ENCODE measurements at places on chromosomes 1 and 21.
A peak's percentile ranks its signal among the peaks of the same experiment; 100 is the strongest.

DNA sequence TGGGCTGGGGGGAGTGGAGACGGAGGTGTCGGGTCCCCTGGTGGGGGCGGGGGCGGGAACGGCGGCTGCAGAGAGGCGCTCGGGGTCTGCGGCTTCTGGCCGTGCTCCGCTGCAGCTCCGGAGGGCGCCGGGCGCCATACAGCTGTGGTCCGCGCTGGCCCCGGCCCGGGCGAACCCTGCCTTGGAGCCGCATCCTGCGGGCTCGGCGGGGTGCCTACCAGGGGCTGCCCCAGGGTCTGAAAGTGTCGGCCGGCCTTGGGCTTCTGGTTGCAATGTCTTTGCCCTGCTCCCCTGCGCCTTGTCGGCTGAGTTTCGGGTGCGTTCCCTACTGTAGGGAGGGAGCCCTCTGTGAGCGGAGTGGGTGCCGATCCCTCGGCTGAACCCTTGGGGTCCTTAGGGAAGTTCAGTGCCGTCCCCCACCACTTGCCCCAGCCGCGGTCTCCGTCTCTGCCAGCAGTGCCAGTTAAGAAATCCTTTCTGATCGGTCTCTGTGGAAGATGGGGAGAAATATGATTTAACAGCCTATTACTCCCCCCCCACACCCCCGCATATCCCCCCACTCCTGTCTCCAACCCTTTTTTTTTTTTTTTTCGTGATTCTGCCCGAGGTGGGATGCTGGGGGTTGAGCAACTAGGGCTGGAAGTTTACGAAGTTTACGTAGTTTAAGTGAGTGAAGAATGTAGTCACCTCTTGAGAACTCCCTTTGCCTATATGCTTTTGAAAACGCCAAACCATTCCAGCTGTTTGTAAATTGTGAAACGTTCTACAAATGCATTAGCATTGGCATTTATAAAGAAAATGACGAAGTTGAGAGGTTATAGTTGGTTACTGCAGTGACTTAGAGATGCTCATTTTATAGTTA lies 588 bp downstream of the NEXN start:
- peak; percentile 34 for DNase-seq

GRCh38 chr1:166947398-166948043 lies 27.8 kb downstream of the ILDR2 start:
- DNase-seq: peak; percentile 24

DNA sequence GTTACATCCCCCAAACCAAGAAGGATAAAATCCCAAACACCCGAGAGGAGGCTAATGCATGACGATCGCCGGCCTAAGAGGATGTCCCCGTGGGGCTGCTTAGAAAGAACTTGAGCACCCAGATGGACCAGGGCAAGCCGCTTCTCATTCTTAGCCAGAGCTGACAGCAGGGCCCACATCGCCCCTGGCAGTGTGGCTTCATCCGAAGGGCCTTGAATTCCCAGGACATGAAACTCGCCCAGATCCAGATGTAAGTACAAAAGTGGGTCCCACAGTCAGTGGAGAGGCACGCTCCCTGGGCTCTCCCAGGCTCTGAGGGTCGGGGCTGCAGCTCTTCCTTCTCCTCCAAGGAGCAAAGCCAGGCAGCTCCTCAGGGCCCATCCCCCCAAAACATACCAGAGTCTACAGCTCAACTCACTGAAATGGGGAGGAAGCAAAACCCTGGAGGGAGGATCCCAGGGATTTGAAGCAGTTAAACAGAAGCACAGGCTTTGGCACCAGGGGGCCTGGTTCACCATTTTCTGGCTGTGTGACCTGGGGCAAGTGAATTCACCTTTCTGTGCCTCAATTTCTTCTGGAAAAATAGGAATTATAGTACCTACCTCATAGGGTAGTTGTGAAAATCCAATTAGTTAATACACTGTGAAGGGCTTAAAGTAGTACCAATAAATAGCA lies 85.6 kb downstream of the MAN1C1 start:
- DNase-seq: no peak

GRCh38 chr1:198809247-198809646 lies 170.4 kb downstream of the PTPRC start:
- no peak for DNase-seq

GRCh38 chr21:28345934-28346333 lies 646.7 kb downstream of the LTN1 start:
- no peak for DNase-seq

GRCh38 chr1:43241413-43241836 lies 28.4 kb upstream of the TMEM125 start:
- DNase-seq: no peak

GRCh38 chr1:198169672-198170071 lies 12.9 kb downstream of the NEK7 start:
- no peak for DNase-seq

DNA sequence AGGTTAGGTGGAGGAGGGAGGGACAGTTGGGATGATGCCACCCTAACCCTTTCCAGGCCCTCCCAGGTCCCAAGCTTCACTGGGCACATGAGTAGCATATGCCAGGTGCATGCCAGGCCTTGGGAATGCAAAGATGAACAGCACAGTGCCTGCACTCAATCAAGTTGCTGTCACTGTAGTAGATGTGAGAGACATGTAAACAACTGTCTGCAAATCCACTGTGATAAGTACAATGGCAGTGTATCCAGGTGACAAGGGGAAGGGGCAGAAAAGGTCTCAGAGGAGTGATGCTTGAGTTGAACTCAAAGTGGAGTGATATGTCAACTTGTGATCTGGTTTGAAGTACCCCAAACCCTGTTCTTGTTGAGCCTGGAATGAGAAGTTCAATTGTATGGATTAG lies 49.5 kb upstream of the LRRN2 start:
- DNase-seq: no peak

DNA sequence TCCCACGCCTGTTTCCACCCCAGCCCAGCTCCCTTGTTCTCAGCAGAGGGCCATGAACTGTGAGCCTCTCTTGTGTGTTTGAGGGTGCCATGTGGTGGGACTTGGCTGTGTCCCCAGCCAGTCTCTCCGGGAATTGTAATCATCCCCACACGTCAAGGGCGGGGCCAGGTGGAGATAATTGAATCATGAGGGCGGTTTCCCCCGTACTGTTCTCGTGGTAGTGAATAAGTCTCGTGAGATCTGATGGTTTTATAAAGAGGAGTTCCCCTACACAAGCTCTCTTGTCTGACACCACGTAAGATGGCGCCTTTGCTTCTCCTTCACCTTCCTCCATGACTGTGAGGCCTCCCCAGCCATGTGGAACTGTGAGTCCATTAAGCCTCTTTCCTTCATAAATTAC lies 57.2 kb upstream of the COL6A2 start:
- DNase-seq: no peak

DNA sequence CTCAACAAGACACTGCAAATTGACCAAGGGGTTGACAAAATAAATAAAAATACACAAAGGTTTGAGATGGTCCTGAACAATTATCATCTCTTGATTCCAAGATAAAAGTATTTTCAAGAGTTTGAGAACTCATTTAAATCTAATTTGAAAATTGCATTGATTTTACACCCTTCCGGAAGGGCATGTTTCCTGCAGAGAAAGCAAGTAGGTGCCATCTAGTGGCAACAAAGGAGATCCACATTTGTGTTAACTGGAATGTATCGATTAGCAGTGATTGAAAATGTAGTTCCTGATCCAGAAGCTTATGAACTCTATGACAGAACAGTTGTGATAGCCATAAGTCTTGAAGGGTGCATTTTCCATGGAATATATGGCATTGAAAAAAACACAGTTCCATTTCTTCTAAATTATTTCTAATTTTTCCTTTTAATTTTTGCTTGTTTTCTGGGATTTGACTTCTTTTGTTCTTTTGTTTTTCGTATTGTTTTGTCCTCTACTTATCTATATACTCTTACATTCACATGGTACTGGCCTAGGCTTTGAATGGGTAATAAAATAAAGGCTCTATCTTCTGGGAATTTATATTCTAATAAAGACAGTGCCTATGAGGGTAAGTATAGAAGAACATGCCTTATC lies 143.7 kb downstream of the DNM3 start:
- peak; percentile 62 for DNase-seq

GRCh38 chr1:58528518-58528917 lies 18.0 kb downstream of the OMA1 start:
- no peak for DNase-seq

GRCh38 chr1:237748171-237748960 lies 142.4 kb downstream of the ZP4 start:
- DNase-seq: no peak

DNA sequence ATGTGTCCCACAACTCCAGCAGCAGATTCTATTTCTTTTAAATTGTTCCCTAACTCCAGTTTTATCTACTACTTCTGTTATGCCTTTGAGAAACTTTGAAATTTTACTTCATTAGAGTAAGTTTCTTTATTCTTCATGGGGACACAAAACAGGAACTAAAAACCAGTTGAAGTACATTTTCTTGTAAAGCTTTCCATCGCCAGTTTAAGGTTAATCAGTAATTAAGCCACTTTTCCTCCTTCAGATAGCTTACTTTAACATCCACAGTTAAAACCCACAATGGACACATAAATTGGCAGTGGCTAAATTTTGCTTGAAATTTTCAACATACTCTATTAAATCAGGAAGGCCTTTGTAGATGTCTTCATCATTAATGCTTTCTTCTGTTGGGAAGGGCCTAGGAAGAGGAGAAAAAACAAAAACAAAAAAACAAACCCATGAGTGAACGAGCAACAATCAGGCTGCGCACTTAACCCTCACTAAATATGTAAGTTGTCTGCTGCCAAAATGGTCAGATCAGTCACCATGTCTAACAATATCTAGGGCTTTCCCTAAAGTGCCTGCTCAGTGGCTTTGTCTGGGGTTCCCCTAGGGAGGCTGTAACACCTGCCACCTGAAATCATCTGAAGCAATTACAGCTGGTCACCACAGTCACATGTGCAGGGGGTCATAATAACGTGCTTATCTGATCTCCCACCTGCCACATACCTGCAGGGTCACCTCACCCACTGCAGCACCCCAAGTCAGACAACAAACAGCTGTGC lies 187.9 kb downstream of the VAV3 start:
- DNase-seq: no peak

DNA sequence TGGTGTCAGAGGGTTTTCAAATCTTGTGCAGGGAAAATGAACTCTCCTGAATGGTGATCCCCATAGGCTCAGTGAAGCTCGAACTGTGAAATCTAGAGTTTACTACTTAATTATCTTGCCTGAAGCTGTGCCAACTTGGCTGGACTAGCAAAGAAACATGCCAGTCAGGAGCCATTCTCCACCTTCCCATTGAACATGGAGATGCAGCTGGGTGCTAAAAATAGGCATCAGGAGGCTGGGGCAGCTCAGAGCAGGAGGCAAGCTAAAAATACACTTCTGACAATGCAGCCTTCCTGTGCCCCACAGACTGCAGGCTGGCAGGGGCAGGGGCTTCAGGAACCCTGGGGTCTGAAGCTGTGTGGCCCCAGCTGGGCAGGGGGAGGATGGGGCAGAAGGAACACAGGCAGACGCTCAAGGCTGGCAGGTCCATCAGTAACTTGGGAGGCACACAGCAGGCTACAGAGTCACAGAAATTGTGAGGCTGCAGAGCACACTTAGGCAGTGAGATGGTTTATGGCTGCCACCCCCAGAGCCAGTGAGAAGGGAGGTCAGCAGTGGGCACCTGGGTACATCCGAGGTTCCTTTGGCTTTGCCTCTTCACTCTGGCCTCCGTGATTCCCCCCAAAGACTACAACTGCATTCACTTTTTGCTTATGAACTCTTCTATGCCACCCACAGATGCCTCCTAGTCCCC lies 155.4 kb upstream of the KCND3 start:
- peak; percentile 62 for DNase-seq

- peak; percentile 35 for DNase-seq
Observed at GRCh38 chr1:109621379-109622136, 1.9 kb downstream of the AMPD2 start.

DNA sequence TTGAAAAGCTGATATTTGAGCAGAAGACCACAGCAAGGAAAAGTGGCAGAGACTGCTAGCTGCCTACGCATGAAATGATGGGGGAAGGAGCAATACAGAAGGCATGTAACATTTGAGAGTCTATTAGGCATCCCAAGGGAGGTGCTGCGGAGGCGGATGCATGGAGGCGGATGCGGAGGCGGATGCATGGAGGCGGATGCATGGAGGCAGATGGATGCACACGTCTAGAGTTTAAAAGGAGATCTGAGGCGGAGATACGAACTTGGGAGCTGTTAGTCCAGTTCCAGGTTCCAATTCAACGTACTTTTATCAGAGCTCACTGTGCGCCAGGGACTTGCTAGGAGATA lies 744 bp upstream of the DDX20 start:
- DNase-seq: no peak

- DNase-seq: no peak
Observed at GRCh38 chr1:107871687-107872395, 93.1 kb downstream of the VAV3 start.

- DNase-seq: no peak
Observed at GRCh38 chr1:193339401-193339800, 153.0 kb upstream of the B3GALT2 start.

GRCh38 chr1:175963740-175964139 lies 220.3 kb upstream of the TNR start:
- DNase-seq: no peak

DNA sequence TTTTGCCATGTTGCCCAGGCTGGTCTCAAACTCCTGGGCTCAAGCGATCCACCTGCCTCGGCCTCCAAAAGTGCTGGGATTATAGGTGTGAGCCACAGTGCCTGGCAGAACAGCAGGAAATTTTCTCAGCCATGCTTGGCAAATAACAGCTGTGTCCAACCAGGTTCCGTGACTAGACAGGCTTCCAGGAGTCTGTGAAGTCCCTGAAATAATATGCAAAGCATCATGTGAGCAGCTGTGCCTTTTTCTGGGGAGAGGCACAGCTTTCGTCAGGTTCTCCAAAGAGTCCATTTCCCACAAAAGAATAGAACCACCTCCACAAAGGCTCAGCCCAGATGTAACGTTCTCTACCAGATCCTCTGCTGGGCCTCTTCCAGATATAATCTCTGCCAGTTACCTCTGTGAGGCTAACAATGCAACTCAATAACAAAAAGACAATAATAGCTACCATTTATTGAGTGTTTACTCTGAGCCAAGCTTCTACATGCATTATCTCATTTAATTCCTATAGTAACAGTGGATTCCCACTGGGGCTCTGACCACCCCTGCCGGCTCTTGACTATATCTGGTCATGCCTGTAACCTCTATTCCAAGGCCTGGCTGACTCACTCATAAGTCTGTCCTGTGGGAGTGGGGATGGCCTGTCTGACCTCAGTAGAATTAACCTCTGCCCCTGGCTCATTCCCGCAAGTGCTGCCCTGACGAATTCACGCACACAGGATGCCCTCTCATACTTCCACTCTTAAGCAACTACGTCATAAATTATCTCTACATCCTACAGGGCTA lies 4.0 kb upstream of the NKAIN1 start:
- DNase-seq: no peak

- no peak for DNase-seq
Observed at GRCh38 chr1:209653915-209654351, 1.7 kb upstream of the LAMB3 start.

DNA sequence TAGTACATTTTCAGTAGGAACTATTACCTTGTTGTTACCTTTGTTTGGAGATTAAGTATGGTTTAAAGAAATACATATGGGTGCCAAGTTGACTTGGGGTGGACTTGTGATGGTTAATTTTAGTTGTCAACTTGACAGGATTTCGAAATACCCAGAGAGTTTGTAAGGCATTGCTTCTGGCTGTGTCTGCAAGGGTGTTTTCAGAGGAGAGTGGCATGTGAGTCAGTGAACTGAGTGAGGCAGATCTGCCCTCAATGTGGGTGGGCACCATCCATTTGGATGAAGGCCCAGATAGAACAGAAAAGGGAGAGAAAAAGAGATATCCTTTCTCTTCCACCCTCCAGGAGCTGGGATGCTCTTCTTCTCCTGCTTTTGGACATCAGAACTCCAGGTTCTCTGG lies 315.5 kb downstream of the GPATCH2 start:
- DNase-seq: no peak

GRCh38 chr1:154899041-154899440 lies 29.0 kb upstream of the KCNN3 start:
- no peak for DNase-seq
